ENCODE measurements at places on chromosomes 3 and 15.

- DNase-seq, result no peak
Measured at GRCh38 chr15:34753236-34753894, 1.4 kb downstream of the GJD2 start.

DNA sequence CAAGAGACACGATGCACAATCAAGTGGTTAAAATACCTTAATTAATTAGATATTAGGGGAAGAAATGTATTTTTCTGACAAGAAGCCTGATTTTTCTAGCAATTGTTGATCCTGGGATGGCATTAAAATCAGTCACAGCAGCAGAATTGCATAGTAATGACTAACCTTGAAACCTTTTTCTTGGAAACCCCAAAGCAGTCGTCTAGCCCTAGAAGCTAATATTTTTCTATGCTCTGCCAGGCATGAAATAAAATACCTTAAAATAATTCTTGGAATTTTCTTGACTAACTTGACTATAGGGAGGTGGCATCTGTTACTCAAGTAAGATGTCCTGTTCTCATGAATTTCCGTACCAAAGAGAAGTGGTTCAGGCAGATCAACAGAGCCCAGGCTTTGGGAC, 204.1 kb downstream of the THRB start:
- no peak for DNase-seq

GRCh38 chr15:67201136-67201535, 53.3 kb downstream of the AAGAB start:
- DNase-seq, result no peak

- DNase-seq, result no peak
Measured at GRCh38 chr15:98455904-98456303, 192.4 kb upstream of the IGF1R start.

GRCh38 chr3:87798567-87798947, 260.2 kb downstream of the CGGBP1 start:
- DNase-seq, result no peak
